ENCODE measurements at places on chromosomes 11 and 22.
A peak's percentile ranks its signal among the peaks of the same experiment; 100 is the strongest.

- DNase-seq = no peak
Measured at GRCh38 chr11:80173371-80174136, 732.7 kb upstream of the TENM4 start.

DNA sequence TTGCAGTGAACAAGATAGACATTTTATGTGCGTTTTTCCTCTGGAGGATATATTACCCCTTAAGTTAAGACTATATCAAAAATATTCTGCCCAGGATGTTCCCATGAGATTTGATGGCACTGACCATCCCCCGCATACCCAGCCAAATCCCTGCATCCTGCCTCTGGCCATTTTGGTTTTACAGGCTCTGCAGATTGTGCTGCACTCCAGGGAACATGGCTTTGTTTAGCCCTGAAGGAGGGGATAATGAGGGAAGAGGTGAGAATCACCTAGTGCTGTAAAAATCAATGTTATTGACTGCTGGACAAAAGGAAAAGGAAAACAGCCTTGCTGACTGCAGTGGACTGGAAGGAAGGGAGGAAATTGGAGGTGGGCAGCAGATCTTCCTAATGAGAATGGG, 717.4 kb downstream of the DLG2 start:
- DNase-seq = no peak

GRCh38 chr22:30728826-30729225, 34.2 kb downstream of the OSBP2 start:
- no peak for DNase-seq

DNA sequence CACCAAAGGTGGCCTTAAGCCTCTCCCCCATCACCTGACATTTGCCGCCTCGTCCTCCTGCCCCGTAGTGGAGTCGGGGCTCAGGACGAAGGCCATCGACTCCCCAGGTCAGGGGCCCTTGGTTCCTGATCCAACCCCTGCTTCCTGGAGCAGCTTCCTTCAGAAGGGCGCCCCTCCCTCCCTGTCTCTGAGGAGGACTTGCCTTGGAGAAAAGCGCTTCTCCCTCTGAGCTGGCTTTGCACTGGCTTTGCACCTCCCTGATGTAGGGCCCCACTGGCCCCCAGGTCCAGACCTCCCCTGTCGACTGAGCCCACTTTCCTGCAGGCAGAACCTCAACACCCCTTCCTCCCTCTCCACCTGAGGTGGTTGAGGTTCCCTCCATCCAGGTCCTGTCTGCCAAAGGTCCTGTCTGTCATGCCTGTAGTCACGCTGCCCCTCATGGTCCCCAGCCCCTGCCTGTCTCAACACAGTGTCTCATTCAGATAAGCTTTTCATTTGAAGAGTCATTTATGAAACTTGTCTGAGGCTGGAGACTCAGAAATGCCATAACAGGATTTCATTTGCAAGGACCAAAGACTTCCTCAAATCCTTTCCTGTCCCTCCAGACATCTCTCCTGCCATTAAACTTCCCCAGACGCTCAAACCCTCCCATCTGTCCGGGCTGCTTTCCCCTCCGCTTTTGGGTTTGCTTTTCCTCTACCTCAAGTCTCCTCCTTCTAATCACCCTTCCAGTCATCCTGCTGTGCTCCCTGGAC, 78.4 kb downstream of the MYO7A start:
- no peak for DNase-seq

- no peak for DNase-seq
Measured at GRCh38 chr11:10376061-10376460, 71.2 kb downstream of the ADM start.

GRCh38 chr22:20585639-20586402, 78.4 kb downstream of the MED15 start:
- DNase-seq = no peak

- no peak for DNase-seq
Measured at GRCh38 chr22:41564563-41564962, 3.8 kb downstream of the CSDC2 start.

GRCh38 chr22:20847318-20847822, 11.2 kb downstream of the PI4KA start:
- DNase-seq = no peak

DNA sequence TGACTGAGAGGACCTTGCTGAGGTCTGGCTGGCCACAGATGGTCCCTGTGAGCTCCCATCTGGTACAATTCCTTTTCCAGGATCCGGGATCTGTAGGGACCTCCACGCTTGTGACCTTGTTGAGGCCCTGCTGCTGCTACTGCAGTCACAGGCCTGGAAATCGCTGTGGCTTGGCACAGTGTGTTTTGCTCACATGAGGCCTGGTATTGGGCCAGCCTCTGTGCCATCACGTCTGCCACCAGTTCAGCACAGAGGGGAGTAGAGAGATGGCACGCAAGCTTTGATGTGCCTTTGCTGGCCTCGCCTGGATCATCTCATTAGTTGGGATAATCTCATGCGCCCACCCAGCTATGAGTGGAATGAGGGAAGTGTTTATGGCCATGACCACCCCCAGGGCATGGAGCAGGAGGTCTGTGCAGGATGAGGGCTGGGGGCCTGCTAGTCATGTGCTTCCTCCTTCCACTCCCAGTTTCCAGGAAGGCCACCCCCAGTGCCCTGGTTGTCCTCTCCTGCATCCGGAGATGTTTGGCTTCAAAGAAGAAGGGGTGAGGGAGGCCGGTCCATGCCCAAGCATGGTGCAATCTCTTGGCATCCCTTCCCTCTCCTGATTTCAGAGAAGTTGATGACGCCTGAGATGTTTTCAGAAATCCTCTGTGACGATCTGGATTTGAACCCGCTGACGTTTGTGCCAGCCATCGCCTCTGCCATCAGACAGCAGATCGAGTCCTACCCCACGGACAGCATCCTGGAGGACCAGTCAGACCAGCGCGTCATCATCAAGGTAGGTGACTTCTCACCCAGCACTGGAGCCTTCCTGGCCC, 22.4 kb downstream of the DERL3 start:
- no peak for DNase-seq

DNA sequence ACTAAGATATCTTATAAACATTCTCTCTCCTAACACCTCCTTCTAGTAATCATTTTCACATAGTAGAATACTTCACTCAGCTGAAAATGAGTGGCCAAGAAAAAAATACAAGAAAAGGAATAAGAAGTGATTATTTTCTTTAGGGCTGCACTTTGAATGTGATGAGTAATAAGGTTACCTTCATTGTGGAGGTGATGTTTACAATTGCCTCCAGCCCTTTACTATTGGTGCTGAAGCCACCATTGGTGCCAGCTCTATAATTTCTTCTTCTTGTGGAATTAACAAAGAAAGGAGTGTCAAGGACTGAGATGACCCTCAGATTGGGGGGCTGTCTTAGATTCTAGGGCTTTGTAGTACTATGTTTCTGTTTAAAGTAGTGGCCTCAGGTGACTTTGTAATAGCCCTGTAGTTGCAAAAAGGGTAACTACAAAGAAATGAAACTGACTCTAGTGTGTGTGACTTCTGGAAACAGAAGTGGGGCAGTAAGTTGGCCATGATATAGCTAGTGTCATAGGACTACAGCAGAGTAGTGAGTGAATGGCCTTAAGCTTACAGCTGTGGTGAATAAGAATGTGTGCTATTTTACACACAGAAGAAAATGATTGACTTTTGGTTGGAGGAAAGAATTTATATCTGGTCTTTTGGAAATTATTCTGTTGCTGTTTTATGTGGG, 287.2 kb downstream of the TMEM135 start:
- no peak for DNase-seq

GRCh38 chr11:105004021-105004420, 18.9 kb downstream of the CASP5 start:
- DNase-seq = no peak

- DNase-seq = no peak
Measured at GRCh38 chr11:66933531-66933930, 24.7 kb downstream of the PC start.

DNA sequence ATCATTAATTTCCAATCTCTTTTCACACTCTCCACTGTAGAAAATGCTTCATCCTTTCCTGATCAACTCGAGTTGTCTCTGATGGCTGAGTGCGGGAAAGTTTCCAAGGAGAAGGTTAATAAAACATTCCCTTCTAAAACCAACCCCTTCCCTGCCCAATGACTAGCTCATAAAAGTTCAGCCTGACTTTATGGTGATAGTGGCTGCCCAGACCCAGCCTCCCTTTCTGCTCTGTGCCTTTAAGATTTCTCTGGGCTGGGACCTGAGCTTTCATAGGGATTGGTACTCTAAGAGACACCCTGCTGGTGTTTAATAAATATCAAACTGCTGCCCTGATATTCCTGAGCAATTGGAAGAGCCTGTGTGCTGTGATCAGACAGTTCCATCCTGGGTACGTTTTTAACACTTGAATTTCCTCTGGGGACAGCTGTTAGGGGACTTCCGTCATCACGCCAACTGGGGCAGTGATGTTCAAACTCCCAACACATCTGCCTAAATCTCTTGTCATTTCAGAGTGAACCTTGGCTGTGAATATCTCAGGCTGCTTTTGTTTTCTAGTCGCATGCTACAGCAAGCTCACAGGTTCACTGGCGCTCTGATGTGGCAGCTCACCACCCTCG, 195.0 kb upstream of the KIRREL3 start:
- DNase-seq = no peak

- DNase-seq = peak; percentile 73
Measured at GRCh38 chr22:45863981-45864751, 112.8 kb downstream of the WNT7B start.

DNA sequence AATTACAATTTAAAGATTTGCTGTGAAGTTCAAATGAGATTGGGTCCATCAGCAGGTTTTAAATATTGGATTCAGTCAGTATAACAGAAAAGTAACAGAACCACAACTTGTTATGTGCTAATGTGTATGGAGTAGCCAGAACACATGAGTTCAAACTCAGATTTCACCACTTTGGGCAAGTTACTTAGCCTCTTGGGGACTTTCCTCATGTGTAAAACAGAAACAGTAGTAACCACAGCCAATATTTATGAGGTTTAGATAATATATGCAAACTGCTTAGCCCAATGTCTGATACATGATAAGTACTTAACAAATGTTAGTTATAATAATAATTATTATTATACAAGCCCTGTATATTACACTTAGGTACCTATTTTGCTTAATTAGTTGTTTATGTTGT, 21.8 kb upstream of the SLC5A12 start:
- DNase-seq = peak; percentile 1

DNA sequence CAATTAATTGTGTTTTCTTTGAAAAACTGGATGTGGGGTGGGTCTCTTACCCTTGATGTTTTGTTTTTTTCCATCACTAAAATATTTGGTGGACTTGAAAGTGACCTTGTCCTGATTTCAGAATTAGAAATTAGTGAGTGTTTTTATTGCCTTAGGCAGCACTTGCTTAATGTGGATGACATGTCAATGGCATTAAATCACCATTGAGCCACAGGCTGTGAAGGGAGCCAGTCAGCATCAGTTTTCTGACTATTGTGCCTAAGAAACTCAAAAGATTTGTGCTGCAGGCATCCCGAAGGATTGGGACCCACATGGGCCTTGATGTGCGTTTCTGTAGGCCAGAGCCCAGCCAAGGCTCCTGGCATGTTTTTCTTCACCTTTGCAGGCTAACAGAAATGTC, 53.8 kb downstream of the SWAP70 start:
- no peak for DNase-seq

GRCh38 chr22:37267135-37267587, 15.1 kb upstream of the CYTH4 start:
- peak; percentile 71 for DNase-seq

- no peak for DNase-seq
Measured at GRCh38 chr11:121450401-121450800, 1.7 kb upstream of the SORL1 start.

DNA sequence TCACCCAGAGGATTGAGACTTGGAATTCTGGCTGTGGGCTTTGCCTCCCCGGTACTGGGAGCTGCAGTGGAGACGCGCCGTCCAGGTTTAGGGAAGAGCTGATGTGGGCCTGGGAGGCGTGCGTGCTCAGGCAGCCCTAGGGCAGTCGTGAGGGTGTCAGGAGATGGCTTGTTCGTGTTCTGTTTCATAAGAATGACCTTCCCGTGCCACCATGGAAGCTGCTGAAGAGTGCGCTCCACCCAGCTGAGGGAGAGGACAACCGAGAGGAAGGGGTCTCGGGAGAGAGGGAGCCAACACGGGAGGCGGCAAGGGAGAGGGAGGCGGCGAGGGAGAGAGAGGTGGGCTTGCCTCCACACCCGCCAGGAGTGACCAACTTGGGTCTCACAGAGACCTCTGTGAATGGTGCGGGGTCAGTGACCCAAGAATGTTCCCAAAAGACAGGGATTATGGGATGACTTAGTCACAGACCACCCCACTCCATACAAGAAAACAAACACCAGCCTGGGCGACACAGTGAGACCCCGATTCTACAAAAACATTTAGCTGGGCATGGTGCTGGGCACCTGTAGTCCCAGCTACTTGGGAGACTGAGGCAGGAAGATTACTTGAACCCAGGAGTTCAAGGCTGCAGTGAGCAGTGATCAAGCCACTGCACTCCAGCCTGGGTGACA, 14.7 kb upstream of the TRMU start:
- DNase-seq = no peak

- no peak for DNase-seq
Measured at GRCh38 chr22:39212721-39213376, 31.9 kb downstream of the PDGFB start.

GRCh38 chr11:863023-863909, 20.6 kb downstream of the TSPAN4 start:
- no peak for DNase-seq

GRCh38 chr11:46050003-46050461, 71.2 kb downstream of the PHF21A start:
- no peak for DNase-seq

DNA sequence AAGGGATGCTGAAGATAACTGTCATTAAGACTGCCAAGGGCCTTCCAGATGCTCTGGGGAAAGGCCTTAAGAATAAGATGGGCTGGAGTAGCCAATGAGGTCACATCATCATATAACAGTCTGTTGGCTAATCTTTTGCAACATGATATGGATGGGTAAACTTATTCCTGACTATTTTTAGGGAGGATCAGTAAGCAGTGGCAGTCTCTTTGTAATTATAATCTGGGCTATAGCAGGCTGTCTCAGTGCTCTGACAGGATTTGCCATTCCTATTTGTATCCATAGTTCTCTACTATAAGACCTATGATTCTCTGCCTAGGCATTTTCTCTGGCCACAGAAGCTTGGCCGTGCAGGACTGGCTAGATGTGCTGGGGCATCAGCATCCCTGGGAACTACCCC, 16.1 kb upstream of the CALCB start:
- no peak for DNase-seq

DNA sequence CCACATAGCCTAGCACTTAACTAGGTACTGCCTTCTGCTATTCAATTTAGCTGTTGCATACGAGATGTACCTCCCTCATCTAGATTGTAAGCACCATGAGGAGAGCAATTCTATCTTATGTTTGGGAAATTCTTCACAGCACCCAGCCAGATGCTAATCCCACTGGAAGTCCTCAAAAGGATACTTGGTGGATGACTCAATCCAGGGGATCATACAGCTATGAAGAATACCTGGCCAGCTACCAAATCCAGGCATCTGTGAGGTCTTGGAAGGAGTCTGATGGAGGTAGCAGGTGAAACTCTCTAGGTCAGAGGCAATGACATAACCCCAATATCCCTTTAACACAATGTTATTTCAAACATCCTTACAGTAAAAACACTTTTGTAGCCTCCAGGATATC, 167.8 kb upstream of the NCAM1 start:
- DNase-seq = no peak

- DNase-seq = no peak
Measured at GRCh38 chr11:87743007-87743406, 432.2 kb downstream of the RAB38 start.

Measured in activated CD4-positive, alpha-beta T cell treated with anti-CD3 and anti-CD28 coated beads, Interleukin-2, Interleukin-4, amounts not matched to agents 100 ng/mL and 50 ng/mL, durations not matched to agents 16 hours and 8 hours (primary cell).